Stimulated activated CD8-positive, alpha-beta memory T cell treated with anti-CD3 and anti-CD28 coated beads, Interleukin-4, amount 100 ng/mL, for 1 hour (primary cell): ENCODE measurements at places on chromosomes 7 and 10.

DNA sequence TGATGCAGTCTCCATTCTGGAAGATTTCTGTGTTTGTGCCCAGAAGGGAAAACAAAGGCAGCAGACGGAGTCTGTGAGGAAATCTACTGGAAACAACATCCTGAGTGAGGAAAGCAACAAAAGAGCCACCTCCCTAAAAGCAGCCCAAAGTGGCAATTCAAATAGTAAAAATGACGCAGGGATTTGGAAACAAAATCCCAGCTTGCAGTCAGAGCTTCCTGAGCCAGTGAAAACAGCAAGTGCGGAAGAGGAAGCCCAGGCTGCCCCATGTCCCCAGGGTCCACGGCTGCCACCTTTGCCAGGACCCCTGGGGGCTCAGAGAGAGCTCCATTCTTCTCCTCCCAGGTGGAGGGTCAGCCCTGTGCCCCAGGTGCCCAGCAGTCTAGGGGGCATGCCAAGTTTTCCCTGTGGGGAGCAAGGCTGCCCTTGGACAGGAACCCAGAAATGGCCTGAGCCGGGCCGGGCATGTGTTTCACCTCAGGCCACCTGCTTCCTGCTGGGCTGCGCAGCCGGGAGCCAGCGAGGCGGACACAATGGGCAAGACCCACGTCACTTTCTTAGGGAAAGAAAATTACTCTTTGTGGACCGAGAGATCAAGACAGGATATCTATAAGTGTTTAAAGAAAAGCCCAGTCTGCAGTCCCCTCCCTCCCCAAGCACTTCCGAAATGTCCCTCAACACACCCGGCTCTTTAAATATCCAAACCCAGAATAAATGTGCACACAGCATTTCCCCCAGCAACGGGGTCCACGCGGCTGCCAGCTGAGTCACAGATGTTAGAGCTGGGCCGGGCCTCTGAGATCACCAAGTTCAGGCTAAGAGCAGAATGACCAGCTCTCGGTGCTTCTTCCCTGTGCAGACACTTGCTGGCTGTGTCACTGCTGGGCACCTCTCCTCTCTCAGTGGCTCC lies 231.1 kb downstream of the ARHGAP12 start:
- no peak for DNase-seq

DNA sequence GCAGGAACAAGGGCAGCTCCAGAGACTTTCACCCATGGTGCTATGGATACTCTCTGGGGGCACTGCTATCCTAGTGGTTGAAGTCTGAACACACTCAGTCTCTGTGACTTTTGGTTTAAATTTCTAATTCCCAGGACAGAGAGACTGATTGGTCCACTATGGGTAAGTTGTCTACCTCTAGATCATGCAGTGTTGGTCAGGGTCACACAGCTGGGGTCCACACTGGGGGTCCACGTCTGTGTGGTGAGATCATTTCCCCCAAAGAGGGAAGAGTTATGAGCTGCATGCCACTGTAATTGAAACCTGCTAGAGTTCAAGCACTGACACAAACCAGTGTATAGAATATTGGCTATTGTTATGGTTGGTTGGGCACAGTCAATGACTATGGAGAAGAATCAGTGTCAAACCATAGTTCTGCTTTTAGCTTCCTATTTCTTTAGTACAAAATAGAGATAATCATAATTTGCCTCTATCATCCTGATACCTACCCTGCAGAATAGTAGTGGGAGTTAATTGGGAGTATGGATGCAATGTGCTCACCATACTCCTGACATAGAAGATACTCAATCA lies 101.6 kb downstream of the PRTFDC1 start:
- DNase-seq, result no peak

DNA sequence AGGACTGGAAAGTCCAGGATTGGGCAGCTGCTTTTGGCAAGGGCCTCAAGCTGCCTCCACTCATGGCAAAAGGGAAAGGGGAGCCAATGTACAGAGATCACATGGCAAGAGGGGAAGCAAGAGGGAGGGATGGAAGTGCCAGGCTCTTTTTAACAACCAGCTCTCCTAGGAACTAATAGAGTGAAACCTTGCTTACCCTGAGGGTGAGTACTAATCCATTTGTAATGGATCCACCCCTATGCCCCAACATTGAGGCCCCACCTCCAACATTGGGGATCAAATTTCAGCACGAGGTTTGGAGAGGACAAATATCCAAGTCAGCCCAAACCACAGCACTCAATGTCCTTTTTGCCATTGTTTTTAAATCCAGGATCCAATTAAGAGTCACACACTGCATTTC lies 12.5 kb downstream of the HABP2 start:
- no peak for DNase-seq

DNA sequence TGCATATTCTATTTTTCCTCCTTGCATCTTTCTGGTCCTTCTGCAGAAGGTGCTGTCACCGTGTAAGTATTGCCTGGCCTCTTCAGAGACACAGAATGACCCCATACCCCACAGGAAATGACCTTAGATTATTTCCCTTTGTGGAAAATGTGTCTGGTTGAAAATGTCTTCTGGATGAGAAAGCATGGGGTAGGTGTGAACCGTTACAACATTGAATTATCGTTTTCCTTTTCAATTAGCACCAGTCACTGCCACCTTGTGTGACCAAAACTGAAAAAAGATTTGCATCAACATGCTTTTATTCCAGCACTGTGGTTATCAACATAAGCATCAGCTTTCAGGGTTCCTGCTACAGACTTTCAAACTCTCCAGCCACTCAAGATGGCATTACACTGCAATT lies 58.0 kb upstream of the CELF2 start:
- DNase-seq, result no peak

GRCh38 chr10:484925-485661 lies 204.4 kb downstream of the DIP2C start:
- DNase-seq, result no peak

DNA sequence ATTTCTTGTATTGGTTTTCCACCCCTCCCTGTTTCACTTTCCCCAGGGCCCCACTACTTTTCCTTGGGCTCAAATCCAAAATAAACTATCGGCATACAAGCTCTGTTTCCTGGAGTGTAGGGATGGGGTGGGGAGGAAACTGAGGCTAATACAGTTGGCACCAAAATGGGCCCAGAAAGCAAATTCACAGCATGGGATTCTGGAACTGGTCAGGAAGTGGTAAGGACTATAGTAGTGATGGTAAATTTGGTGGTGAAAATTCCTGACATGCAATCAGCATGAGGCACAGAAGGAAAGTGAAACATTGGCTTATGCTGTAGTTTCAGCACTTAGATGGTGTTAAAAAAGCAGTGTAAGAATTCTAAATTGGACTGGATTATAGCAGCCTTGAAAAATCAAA lies 8.7 kb upstream of the SAMD9L start:
- no peak for DNase-seq

- no peak for DNase-seq
Measured at GRCh38 chr10:52729271-52730104, 43.1 kb downstream of the MBL2 start.

- DNase-seq, result no peak
Measured at GRCh38 chr7:70098905-70099672, 500.8 kb downstream of the AUTS2 start.

DNA sequence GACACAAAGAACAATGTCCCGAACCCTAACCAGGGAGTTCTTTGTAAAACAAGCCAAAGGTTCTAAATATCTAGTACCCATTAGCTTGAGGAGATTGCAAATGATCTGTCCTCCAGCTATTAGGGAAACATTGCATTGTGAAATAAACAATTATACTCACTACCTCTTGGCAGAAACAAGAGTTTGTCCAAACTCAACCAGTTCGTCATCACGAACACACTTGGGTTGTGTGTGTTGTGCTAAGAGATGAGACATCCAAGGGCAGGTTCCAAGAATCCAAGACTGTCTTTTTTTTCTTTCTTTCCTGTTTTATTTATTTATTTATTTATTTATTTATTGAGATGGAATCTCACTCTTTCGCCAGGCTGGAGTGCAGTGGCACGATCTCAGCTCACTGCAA lies 793.1 kb upstream of the AUTS2 start:
- DNase-seq, result no peak

DNA sequence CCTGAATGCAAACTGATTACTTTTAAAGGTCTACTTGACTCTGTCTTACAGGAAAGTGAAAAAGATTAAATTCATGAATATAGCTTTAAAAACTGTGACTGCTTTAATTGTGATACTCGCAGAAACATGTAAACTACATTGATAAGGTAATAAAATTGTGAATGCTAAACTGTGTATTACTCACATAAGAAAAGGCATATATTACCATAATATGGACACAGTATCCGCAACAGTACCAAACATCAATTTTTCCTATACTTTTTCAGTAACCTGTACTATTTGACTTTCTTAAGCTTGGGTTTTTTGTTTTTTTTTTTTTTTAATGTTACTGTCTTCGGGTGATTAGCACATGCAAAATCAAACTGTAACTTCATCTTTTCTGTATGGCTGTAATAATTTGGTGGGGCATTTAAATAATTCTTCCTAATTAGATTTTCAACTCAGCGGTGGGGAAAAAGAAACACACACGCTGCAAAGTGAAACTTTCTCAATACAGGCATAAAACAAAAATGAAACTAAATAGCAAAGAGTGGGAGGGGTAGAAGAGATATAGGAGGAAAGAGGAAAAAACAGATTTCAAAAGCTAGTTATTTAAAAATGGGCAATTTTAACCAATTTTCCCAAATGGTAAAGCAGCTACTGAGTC lies 23.2 kb downstream of the NT5C3A start:
- DNase-seq, result no peak

DNA sequence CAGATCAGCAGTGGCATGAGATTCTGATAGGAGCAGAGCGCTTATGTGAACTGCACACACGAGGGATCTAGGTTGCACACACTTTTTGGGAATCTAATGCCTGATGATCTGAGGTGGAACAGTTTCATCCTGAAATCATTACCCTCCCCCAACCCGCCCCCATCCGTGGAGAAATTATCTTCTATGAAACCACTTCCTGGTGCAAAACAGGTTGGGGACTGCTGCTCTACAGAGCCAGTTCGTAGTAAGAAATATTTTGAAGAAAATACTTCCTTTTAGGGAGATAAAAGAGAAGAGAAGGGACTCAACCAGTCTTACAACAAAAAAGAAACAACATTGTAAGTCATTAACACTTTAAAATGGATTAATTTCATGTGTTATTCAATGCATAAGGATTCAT lies 1308.2 kb downstream of the GATA3 start:
- DNase-seq, result no peak

DNA sequence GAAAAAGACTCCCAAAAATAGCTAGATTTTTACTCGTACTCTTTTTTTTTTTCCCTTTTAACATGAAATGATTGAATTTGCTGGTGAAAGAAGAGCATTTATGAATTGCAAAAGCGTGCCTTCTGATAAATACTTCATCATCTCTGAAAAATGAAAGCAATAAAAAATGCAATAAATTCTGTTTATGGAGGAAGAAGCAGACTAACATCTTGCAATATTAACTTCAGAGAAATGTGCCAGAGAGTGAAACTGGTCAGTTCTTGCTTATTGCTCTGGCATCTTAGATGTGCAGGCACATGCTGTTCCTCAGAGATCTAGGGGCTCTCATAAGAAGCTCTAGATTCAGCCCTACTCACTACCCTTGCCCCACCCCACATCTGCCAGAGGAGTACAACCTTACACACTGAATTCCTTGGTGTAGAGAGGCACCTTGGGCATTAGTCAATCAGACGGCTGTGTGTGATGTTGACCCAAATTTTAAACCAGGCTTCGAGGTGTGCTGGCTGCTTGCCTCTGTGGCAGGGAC lies 891.1 kb upstream of the GHITM start:
- DNase-seq, result no peak
